ENCODE measurements at places on chromosomes 5 and 9.

GRCh38 chr9:23686257-23686656, 139.8 kb downstream of the ELAVL2 start:
- no peak overlapping the region for H3K4me3 ChIP-seq
- H3K36me3 ChIP-seq, result no peaks in the 10 kb centered on the region
- H3K27me3 ChIP-seq, result no peaks in the 10 kb centered on the region

- DNase-seq, result no peak
- no peaks in the 10 kb centered on the region for H3K36me3 ChIP-seq
- H3K4me3 ChIP-seq, result no peak overlapping the region
- peaks cover 19% of the 10 kb centered on the region for H3K4me1 ChIP-seq
- no peak overlapping the region for H3K27ac ChIP-seq
Observed at GRCh38 chr5:68661237-68661636, 432.6 kb upstream of the SLC30A5 start.

- no peaks in the 10 kb centered on the region for H3K36me3 ChIP-seq
- no peak overlapping the region for H3K4me3 ChIP-seq
- no peak overlapping the region for H3K27ac ChIP-seq
- H3K27me3 ChIP-seq, result no peaks in the 10 kb centered on the region
- DNase-seq, result no peak
Observed at GRCh38 chr5:123086376-123087055, 2.5 kb upstream of the PRDM6 start.

GRCh38 chr5:137146402-137146890, 352.7 kb downstream of the SPOCK1 start:
- peak overlapping the region; percentile 65 for H3K27ac ChIP-seq
- H3K27me3 ChIP-seq, result no peaks in the 10 kb centered on the region
- H3K4me3 ChIP-seq, result peak overlapping the region; percentile 34
- H3K36me3 ChIP-seq, result no peaks in the 10 kb centered on the region

- H3K4me3 ChIP-seq, result no peak overlapping the region
- H3K36me3 ChIP-seq, result no peaks in the 10 kb centered on the region
- H3K27ac ChIP-seq, result peak overlapping the region; percentile 74
- H3K4me1 ChIP-seq, result peaks cover 40% of the 10 kb centered on the region
Observed at GRCh38 chr9:128080206-128080605, 12.2 kb downstream of the SLC25A25 start.

DNA sequence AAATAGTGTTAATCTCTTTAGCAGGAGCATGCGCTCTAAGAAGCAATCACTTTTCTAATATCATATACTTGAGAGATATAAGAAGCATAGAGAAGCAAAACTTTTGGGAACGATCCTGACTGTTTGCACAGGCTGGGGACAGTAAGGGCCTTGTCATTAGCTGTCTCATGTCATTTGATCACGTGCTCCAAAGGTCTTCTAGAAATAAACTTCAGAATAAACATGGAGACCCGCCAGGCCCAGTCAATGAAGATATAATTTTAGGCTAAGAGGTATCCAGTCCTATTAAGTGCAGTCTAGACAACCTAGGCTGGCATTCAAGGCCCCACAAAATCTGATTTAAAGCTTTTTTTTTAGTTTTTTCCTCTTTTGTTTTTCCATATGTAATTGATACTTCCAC, 111.0 kb upstream of the APC start:
- H3K27me3 ChIP-seq, result no peaks in the 10 kb centered on the region
- H3K36me3 ChIP-seq, result no peaks in the 10 kb centered on the region
- DNase-seq, result no peak
- H3K4me1 ChIP-seq, result no peaks in the 10 kb centered on the region
- no peak overlapping the region for H3K4me3 ChIP-seq

DNA sequence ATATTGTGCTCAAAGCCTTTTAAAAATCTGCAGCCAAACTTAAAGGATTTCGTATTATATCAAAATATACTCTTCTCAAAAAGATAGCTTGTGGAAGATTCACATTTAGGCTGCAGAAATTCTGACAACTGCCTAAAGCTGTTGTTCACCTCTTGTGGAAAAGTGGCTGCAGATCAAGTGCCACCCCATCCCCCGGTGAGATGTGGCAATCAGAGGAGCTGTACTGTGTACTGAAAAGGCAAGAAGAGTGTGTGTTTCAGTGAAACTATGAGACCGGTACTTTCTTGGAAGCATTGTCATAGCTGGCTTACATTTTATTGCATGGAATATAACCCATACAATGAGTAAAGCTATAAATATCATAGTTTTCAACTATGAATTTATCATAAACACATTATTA, 64.3 kb downstream of the CDH18 start:
- no peaks in the 10 kb centered on the region for H3K4me1 ChIP-seq
- no peak for DNase-seq
- no peak overlapping the region for H3K4me3 ChIP-seq
- no peaks in the 10 kb centered on the region for H3K27me3 ChIP-seq
- H3K36me3 ChIP-seq, result no peaks in the 10 kb centered on the region

DNA sequence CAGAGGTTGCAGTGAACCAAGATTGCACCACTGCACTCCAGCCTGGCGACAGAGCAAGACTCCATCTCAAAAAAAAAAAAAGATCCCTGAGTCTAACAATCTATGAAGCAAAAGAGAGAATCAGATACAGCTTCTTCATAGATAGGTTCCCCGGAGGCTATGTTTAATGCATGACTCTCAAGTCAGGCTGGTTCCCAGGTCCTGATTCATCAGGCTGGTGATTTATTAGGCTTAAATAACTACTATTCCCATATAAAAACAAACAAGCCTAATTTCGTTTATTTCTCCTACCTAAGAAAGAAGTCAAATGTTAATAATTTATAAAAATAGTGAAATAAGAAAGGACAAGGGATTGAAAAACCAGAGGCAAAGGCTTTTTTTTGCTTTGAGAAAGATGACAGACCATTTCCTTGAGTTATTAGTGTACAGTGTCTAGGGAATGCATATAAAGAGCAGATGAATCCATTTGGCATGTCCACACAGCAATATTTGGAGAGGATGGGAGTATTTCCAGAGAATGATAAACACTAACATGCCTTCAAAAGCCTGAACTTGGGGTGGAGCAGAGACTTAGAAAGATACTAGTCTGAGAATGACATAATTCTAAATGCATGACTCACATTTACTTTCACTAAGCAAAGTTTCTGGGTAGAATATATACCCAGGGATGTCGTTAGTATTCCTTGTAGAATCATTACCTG, 115.3 kb downstream of the NREP start:
- H3K4me1 ChIP-seq, result no peaks in the 10 kb centered on the region
- DNase-seq, result no peak
- no peak overlapping the region for H3K27ac ChIP-seq
- H3K4me3 ChIP-seq, result no peak overlapping the region
- no peaks in the 10 kb centered on the region for H3K27me3 ChIP-seq

DNA sequence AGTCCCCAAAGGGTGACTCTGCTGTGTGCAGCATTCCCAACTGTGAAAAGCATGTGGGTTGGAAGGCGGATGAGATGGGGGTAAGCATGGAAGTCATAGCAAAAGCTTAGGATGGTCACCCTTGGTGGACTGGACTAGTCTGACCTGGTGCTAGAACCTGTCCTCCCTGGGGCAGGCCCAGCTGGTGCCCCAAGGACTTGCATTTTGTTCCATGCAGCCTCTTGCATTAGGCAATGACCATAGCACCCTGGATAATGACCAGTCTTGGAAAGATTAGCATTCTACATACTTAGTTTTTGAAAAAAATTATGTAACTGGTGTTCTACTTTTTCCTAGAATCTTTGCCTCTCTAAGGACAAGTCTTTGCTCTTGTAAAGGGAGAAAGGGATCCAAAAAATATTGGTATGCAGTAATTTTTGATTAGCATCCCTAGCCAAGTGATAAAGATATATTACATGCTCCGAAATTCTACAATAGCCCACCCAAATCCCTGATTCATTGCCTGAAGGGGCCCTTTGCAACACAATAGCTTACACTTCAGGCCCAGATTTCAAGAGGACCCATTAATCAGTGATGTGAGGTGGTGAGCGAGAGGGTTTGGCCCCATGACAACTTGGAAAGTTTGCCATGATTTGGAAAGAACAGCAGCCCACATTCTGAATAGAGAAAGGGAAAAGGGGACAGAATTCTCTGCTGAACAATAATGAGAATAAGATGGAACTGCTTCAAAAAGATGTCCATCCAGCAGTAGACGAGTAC, 93.3 kb upstream of the CD180 start:
- H3K27ac ChIP-seq, result no peak overlapping the region
- H3K4me1 ChIP-seq, result no peaks in the 10 kb centered on the region
- H3K27me3 ChIP-seq, result no peaks in the 10 kb centered on the region
- no peaks in the 10 kb centered on the region for H3K36me3 ChIP-seq
- H3K4me3 ChIP-seq, result no peak overlapping the region

DNA sequence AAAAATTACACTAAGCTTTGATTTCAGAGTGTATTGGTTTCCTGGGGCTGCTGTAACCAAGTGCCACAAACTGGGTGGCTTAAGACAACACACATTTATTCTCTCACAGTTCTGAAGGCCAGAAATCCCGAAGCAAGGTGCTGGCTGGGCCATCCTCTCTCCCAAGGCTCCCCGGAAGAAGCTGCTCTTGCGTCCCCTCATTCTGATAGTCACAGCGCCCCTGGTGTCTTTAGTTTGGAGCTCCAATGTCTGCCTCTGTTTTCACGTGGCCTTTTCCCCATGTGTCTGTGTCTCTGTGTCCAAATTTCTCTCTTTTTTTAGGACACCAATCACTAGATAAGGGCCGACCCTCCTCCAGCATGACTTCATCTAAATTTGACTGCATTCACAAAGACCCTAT, 56.7 kb downstream of the ROPN1L start:
- H3K27me3 ChIP-seq, result no peaks in the 10 kb centered on the region
- no peak for DNase-seq
- no peak overlapping the region for H3K27ac ChIP-seq
- no peak overlapping the region for H3K4me3 ChIP-seq
- H3K4me1 ChIP-seq, result no peaks in the 10 kb centered on the region

DNA sequence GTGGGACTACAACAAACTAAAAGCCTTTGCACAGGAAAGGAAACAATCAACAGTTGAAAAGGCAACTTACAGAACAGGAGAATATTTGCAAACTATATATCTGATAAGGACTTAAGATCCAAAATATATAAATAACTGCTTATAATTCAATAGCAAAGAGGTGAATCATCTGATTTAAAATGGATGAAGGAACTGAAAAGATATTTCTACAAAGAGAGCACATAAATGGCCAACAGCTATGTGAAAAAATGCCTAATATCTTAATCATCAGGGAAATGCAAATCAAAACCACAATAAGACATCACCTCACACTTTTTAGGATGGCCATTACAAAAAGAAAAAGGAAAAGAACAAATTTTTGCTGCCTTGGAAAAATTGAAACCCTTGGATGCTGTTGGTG, 100.4 kb downstream of the LURAP1L start:
- no peaks in the 10 kb centered on the region for H3K27me3 ChIP-seq
- H3K4me3 ChIP-seq, result no peak overlapping the region
- peaks cover 21% of the 10 kb centered on the region for H3K4me1 ChIP-seq
- peak overlapping the region; percentile 23 for H3K27ac ChIP-seq
- no peaks in the 10 kb centered on the region for H3K36me3 ChIP-seq

- H3K4me1 ChIP-seq, result peaks cover 7% of the 10 kb centered on the region
- no peak overlapping the region for H3K27ac ChIP-seq
- H3K27me3 ChIP-seq, result no peaks in the 10 kb centered on the region
- H3K4me3 ChIP-seq, result no peak overlapping the region
- no peak for DNase-seq
Observed at GRCh38 chr9:76591256-76591950, 132.4 kb downstream of the GCNT1 start.
